Endothelial cell of coronary artery (primary cell): ENCODE measurements at places on chromosomes 2 and 18. TPM values are rescaled to one million over a fixed set of nuclear protein-coding genes. Genes with fewer than 3 reads are reported as not detected.

The RIT2 gene
- total RNA-seq, result not detected in 2 replicates

The KCNS3 gene
- 0.81 and 0.94 TPM in 2 replicates for total RNA-seq

The DNAJC5G gene
- total RNA-seq, result not detected in 2 replicates

The DCC gene
- under 0.01 TPM in 1 of 2 replicates, not detected in the other for total RNA-seq

The MSTN gene
- 0.09 TPM in 1 of 2 replicates, not detected in the other for total RNA-seq

The SPATS2L gene
- total RNA-seq, result 26.7 and 27.0 TPM in 2 replicates
